ENCODE measurements at places on chromosomes 4 and X.

GRCh38 chr4:169668069-169668721, 47.8 kb downstream of the CLCN3 start:
- no peak for DNase-seq

- DNase-seq = no peak
These were observed 48.5 kb upstream of the EGFL6 start for GRCh38 chrX:13520936-13521335.

DNA sequence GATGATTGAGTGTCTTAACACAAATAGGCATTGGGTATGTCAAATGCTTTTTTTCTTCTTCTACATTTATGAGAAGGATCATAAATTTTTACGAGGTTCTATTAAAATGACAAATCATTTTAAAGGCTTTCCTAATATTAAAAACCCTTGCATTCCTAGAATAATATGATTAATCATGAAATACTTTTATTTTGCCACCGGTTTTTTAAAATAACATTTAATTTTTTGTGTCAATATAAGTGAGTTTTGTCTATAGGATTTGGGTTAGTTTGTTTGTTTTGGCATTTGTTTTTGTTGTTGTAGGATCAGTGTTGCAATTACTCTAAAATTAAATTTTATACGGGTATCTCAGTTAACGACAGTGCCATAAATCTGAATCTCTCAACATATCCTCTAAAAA, 169.7 kb upstream of the STK26 start:
- DNase-seq = no peak

GRCh38 chrX:152399395-152399794, 51.7 kb downstream of the GABRA3 start:
- DNase-seq = no peak

GRCh38 chrX:3443184-3443583, 96.7 kb upstream of the MXRA5 start:
- DNase-seq = no peak

- no peak for DNase-seq
These were observed 17.8 kb downstream of the IDS start for GRCh38 chrX:149487292-149487691.

GRCh38 chr4:109444182-109444844, 10.7 kb downstream of the SEC24B start:
- DNase-seq = no peak

DNA sequence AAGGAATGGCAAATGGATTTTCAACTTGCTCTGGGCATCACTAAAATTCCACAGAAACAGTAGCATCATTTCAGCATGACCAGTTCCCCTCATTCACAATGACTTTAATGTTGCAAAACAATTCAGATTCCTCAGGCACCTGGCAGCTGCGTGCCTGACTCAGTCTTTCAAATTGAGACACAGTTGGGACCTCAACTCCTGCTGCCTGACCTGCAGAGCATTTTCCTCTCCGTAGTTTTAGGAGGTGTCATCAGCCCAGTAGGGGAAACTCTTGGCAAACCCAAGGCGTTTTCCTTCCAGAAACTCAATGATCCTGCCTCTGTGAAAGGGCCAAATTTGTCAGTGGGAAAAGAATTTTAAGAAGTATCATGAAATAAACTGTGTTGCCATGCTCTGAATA, 388.9 kb downstream of the SPRY1 start:
- DNase-seq = peak; percentile 77

All from aorta (tissue), 5 donors.